NCI-H2171 (cell line): ENCODE measurements at places on chromosomes 13 and 19.

DNA sequence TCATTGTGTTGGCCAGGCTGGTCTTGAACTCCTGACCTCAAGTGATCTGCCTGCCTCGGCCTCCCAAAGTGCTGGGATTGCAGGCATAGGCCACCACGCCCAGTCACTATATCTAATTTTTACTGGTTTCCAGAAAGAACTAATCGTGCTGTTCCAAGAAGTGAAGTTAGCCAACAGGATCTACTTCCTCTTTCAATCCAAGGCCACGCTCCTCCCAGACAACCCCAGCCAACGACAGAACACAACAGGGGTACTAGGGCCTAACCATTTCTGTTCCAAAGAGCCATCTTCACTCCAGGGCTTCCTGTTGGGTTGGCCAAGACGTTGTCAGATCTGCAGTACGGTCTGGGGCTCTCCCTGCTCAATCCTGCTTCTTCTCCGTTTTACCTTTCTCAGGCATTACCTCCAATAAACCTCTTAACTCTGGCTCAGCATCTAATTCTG, 7.0 kb upstream of the LSM14A start:
- DNase-seq, result no peak

DNA sequence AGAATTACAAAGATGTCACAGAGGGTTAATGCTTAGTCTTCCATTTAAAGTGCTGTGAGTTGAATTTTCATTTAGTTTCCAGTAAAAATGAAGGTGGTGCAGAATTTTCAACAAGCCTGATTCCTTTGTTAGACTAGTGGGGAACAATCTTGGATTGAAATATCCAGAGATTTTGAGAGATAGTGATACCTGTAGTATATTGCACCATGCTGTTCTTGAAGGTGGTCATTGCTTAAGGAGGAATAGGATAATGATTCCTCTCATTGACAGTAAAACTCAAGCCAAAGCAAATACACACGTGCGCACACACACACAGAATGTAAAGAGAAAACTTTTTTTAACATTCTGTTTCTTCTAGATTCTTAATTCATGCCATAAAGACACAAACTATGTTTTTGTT, 5.3 kb downstream of the PCDH17 start:
- no peak for DNase-seq

DNA sequence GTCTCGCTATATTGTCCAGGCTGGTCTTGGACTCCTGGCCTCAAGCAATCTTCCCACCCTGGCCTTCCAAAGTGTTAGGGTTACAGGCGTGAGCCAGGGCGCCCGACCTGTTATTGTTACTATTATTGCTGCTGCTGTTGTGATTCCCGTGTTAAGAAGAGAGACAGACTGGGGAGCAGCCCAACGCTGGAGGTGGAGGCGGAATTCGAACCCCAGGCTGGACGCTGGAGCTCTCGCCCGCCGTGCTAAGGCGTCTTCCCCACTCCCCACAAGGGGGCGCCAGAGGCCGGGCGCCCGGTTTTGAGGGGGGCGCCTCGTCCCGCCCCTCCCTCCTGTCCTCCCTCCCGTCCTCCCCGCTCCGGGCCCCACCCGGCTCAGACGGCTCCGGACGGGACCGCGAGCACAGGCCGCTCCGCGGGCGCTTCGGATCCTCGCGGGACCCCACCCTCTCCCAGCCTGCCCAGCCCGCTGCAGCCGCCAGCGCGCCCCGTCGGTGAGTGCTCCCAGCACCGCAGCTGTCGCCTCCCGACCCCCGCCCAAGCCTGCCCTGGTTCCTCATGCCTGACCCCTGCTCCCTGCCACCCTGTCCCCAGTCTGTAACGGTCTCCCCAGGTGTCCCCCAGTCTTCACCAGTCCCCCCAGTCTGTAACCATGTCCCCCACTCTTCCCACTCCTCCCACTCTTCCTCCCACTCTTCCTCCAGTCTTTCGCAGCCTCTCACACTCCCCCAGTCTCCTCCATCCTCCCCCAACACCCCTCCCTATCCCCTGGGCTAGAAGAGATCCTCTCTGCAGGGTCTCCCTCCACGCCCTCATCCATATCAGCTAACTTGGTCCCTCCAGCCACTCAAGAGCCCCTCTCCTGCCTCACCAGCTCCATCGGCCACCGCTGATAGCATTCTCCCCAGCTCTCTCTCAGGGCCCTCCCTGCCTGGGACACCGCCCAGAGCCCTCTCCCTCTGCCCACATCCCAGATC, at the start of gene EHD2:
Gene EHD2, plus strand, starts transcription at position 377 of the 976 bp plus-strand sequence. CDS start 3,191 bp downstream, outside the sequence.
- no peak for DNase-seq

- DNase-seq, result peak; percentile 53
These were observed at the start of gene SHISA2 for GRCh38 chr13:26051657-26052311. Gene SHISA2, minus strand, starts transcription at chr13:26052016. Its CDS starts 1,041 bp downstream, at chr13:26050975.

- DNase-seq, result no peak
These were observed 5.2 kb downstream of the SLC25A42 start for GRCh38 chr19:19068659-19069654.

GRCh38 chr13:103539721-103540381, 473.6 kb upstream of the SLC10A2 start:
- no peak for DNase-seq

DNA sequence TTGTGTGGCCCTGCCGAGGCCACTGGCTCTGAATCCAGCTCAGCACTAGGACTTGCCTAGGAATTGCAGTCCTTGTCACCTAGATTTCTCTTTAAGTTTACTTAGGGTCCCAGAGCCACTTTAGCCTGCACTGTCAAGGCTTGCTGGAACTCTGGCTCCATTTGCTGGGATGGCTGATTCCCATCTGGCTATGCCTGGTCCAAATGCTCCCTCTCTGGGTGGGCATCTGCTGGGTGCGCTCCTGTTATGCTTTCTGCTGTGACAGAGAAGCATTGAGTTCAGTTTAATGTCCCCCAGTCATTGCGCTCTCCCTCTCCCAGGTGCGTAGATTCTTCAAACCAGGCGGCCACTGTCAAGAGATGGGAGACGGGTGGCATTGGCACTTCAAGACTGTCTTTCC, 102.2 kb downstream of the MTUS2 start:
- no peak for DNase-seq

GRCh38 chr19:35380450-35381124, 9.7 kb downstream of the GPR42 start:
- no peak for DNase-seq

- DNase-seq, result no peak
These were observed 2.7 kb downstream of the EIF3G start for GRCh38 chr19:10116866-10117616.

- no peak for DNase-seq
These were observed 12.4 kb upstream of the DGKH start for GRCh38 chr13:42035905-42036521.

DNA sequence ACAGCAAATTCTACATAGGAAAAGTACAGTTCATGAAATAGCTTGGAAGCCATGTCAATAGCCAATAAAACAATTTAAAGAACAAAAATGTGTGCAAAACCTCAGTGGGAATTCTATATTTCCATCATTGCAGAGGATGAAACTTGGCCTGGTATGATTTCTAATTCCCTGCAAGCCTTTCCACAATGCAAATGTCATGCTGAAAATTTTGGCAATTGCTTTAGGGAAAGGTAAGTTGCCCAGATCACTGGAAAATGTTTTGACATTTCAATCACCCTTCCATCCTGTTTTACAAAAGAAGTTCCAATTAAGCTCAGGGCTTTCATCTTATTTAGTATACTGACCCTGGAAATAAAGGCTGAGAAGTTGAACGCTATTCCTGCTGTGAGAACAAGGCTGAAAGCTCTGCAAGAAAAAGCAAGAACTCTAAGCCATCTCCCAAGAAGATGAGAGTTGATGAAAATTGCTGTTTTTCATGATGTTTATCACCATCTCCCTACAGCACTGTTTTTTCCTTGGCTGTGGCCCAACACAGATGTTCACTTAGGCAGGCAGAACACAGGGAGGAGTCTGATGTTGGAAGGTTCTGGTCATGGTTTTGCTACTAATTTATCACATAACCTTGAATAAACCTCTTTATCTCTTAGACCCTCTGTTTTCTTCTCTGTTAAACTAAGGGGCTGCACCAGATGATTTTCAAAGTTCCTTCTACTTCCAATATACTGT, 263.7 kb downstream of the KCTD12 start:
- DNase-seq, result peak; percentile 24

- no peak for DNase-seq
These were observed 40.2 kb downstream of the BRD4 start for GRCh38 chr19:15292140-15292539.

GRCh38 chr19:45681391-45682015, 10.2 kb downstream of the SNRPD2 start:
- DNase-seq, result peak; percentile 47

DNA sequence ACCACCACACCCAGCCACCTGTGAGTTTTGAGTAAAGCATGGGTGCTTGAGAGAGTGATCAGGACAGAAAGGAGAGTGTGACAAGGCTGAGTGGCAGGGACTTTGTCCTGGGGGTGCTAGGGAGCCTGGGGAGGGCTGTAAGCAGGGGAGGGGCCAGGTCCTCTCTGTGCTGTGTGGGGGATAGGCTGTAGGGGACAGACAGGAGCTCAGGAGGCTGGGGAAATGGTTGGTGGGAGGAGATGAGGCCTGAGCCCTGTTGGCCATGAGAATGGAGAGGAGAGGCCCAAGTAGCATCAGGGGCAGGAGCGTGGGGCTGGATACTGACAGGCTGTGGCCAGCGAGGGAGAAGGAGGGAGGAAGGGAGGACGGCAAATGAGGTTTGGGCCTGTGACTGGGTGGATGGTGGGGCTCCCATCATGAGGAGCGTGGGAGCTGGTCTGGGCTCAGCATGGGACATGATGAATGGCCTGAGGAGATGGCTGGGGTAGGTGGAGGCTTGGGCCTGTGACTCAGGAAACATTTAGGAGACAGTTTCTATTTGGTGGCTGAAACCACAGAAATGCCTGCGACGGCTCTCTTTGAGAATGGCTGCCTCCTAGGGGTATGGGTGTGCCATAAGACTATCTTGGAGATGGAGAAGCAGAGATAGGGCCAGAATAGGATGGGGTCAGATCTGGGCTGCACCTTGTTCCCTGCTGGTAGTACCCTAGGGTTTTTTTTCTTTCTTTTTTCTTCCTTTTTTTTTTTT, 25.0 kb downstream of the GRIN2D start:
- DNase-seq, result no peak

- DNase-seq, result no peak
These were observed 25.7 kb downstream of the NOVA2 start for GRCh38 chr19:45947926-45948325.

DNA sequence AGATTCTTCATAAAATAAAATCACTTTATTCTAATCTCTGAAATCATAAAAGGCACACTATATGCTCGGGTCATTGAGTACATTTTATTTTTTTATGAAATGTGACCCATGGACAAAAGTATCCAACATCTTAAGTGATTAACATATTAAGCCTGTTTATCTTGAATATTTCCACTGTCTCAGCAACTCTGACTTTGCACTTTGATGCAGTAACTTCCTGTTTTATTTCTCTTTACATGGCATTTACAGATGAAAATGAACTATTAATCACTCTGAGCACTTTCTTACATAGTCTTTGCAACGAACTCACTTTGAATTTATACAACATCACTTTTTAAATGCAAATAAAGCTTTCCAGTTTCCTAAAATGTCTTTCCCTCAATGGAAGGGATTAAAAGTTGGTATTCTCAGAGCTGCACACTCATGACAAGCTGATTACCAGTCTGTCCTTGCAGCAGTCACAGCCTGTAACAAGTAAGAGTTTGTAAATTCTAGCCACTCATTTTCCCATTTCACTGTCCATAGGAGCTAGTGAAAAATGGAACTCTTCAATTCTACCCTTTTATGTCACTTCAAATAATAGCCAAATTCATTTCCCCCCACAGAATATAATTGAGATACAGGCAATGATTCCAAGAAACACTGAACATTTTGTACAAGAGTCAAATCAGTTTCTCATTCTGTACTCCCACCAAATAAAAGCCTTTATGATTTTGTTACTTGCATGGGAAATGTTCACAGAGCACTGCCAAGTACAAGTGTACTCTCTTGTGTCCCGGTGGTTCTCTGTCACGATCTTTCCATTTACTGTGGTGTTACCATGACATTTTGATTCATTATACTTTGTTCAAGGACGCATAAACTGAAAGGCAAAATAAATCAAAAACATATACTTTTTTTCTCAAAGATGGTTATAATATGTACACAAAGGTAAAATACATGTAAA, 1968.9 kb downstream of the PCDH9 start:
- no peak for DNase-seq

DNA sequence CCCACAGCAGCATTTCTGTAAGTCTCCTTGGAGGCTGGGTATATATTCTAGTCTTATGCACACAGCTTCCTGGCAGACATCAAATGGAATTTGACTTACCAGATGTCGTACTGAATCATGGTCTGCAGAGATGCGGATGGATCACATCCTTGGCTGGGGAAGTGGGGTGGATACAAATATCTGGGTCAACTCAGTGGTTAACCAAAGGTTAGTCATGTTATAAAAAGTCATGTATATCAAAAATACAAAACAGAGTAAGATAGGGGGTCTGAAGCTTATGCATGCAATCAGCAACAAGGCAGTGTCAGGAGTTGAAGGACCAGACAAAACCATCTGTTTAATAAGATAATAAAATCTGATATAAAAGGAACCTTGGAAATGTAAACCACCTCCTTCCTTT, 61.9 kb downstream of the WASF3 start:
- no peak for DNase-seq

- no peak for DNase-seq
These were observed 1080.6 kb downstream of the PCDH17 start for GRCh38 chr13:58712191-58712590.

DNA sequence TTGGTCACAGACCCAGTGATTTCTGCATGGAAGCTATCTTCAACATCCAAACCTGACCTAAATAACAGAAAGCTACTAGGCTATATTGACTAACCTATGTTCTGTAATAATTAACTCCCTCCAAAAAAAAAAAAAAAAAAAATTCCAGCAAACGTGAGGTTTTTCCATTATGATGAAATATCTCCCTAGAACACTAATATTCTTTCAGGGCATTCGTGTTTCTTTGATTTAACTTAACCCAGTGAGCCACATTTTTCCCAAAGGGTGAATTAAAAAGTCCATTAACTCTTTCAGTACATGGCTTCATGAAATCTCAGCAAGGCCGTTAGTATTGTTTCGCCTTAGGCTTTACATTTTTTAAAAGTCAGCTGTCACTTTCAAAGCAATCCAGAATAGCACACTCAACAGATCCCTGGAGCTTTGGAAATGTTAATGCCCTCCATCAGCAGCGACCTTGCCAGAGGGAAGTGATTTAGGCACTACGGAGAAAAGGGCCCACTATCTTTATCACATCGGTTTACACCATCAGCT, 175.8 kb downstream of the DCT start:
- DNase-seq, result no peak

- DNase-seq, result no peak
These were observed 30.1 kb upstream of the FFAR2 start for GRCh38 chr19:35417713-35418534.

DNA sequence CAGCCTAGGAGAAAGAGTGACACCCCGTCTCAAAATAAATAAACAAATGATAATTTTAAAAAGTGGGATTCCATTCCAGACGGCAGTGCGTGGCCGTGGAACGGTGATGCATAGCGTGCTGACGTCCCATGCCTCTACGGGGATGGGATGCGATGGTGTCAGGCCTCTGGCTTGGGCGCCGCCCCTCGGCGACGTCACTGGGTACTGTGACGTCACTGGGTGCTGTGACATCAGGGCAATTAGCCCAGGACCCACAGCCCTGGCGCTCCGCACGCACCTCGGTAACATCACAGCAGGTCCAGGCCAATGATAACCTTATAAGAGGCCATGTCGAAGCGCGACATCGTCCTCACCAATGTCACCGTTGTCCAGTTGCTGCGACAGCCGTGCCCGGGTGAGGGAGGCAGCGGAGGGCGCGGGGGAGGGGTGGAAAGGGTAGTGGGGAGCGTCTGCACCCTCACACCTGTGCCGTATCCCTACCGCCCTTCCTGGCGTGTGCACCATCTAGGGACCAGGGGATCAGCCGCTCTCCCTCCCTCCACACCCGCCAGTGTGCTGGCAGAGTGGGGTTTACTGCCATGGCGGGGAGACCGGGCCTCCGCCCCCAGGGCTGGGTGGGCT, at the start of gene GAPDHS:
Gene GAPDHS, plus strand, starts transcription at position 256 of the 621 bp plus-strand sequence. Its CDS starts 72 bp downstream, at position 328.
- DNase-seq, result no peak
